CD4-positive, alpha-beta T cell treated with Interleukin-17A for 4 hours (primary cell): ENCODE measurements at places on chromosomes 2 and 18.
A peak's percentile ranks its signal among the peaks of the same experiment; 100 is the strongest.

- no peak for DNase-seq
Observed at GRCh38 chr2:172350839-172351479, 76.4 kb upstream of the ITGA6 start.

GRCh38 chr2:181725476-181725875 lies 45.2 kb upstream of the NEUROD1 start:
- DNase-seq = no peak

DNA sequence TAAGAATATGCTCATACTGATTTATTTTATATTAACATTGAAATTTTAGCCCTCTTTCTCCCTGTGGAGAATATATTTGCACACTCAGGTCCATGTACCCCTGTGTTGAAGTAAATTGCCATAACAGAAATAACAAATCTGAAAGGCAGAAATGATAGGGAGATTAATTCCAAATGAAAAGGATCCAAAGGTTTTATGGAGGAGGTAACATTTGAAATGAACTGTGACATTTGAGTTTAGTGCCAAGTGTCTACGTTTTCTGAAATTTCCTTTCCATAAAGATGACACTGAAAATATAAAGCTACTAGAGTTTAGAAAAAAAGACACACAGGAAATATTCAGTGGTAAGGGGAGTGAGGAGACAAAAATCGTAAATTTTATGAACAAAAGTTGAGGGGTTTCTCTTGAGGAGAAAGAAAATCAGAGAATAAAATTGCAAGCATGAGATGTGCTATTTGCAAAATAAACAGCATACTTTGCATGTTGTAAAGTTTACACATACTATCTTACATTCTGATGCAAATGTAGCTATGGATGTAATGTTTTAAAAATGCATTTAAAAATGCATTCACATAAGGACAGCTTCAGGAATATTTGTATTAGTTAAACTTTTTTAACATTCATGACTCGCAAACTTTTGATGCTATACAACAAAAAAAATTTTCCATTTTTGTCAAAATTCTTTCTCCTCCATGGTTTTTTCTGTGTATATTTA lies 69.5 kb downstream of the BAZ2B start:
- no peak for DNase-seq

GRCh38 chr2:106356291-106356690 lies 111.9 kb downstream of the RGPD3 start:
- no peak for DNase-seq

DNA sequence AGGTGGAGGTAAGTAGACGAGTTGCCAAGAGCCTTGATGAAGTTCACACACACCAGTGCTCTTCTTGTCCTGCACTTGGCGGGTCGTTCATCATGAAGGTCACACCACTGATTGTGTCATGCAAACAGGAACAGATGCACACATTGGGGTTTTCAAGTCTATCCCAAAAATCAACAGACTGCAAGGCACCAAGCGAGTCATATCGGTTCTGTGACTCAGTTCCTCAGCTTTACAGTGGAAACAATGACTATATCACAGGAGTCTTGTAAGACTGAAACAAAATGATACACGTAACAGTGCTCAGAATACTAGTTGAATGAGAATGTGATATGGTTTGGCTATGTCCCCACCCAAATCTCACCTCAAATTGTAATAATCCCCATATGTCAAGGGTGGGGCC lies 526.9 kb upstream of the ID2 start:
- no peak for DNase-seq

- DNase-seq = no peak
Observed at GRCh38 chr18:9495916-9496705, 20.8 kb downstream of the RALBP1 start.

- DNase-seq = no peak
Observed at GRCh38 chr2:6446938-6447608, 418.6 kb downstream of the CMPK2 start.

GRCh38 chr18:62523631-62524439 lies 1.0 kb downstream of the ZCCHC2 start:
- DNase-seq = peak; percentile 62

DNA sequence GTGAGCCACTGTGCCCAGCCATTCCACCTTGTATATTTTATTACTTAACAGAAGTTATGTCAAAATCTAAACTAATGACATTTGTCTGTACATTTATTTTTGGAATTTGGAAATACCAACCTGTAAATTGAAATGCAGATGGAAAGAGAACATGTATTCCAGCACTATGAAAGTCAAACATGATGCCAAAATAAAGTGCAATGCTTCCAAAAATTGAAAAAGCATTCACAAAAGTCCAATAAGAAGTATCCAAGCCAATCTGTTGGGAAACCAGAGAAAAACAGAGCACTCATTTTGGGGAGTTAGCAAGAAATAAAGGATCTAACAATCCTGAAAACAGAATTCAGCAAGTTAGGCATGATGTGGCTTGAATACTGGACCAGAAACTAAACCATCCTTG lies 30.3 kb upstream of the NARS1 start:
- no peak for DNase-seq

- no peak for DNase-seq
Observed at GRCh38 chr2:109719871-109720270, 74.2 kb upstream of the RGPD5 start.

- no peak for DNase-seq
Observed at GRCh38 chr18:9574473-9575115, 39.8 kb downstream of the PPP4R1 start.

GRCh38 chr2:3334392-3335345 lies 42.9 kb downstream of the EIPR1 start:
- no peak for DNase-seq

- DNase-seq = no peak
Observed at GRCh38 chr2:164831887-164832286, 9.7 kb downstream of the COBLL1 start.

DNA sequence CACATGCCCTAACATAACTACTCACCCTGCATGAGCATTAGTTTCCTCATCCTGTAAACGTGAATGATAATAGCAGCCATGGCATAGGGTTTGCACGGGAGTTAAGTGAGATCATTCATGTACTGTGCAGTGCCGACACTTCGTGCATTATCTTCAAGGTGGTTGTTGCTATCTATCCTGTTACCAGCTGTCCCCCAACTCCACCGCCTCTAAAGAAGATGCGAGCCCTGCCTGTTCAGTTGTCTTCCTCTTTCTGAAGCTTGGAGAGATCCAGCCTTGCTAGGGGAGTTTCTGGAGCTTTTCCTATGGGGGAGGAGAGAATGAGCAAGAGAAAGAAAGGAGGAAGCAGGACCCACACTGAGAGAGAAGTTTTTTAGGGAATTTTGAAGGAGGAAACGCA lies 34.4 kb downstream of the YPEL5 start:
- no peak for DNase-seq

DNA sequence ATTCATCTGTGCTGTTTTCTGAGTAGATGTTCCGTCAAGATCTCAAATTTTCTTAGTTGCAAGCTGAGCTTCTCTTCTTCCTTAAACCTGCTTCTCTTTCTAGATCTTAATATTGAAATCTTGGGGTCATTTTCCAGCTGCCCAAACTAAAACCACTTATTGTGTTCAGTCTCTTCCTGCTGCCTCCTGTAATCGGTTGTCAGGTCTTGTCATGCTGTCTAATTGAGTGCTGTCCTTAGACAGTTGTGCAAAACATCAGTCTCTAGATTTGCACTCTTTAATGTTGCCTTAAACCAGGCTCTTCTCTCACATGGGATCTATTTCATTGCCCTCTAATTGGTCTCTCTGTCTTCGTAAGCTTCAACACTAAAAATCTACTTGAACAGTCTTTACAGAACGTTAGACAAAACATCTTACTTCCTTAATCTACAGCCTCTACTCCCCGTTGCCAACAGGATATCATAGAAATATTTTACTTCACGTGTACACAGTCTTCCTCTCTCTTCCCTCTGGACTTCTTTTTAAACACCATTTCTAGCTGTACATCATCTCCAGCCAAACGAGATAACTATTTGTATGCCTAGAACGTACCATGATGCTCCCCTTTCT lies 34.9 kb downstream of the GPD2 start:
- DNase-seq = no peak

DNA sequence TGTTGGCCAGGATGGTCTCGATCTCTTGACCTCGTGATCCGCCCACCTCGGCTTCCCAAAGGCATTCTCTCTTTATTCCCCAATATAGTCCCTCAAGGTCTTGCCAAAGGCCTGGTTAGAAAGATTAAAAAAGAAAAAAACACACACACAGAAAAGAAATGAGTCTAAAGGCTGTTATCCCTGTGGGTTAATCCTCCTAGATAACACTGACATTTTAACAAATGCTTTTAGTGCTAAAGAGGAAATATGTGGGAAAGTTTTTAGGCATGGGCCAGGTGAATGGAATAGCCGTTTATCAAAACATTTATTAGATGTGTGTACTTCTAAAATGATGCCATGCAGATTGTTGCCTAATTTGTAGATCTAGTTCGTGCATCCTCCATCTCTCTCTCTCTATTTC lies 261.6 kb upstream of the FN1 start:
- DNase-seq = no peak

- no peak for DNase-seq
Observed at GRCh38 chr18:37563931-37564392, 1.6 kb downstream of the CELF4 start.

- no peak for DNase-seq
Observed at GRCh38 chr2:28436525-28437051, 43.9 kb downstream of the FOSL2 start.

GRCh38 chr2:43486603-43487002 lies 109.2 kb downstream of the THADA start:
- DNase-seq = no peak

GRCh38 chr2:204312105-204312504 lies 233.2 kb upstream of the PARD3B start:
- DNase-seq = no peak

GRCh38 chr2:40220177-40220925 lies 231.5 kb downstream of the SLC8A1 start:
- no peak for DNase-seq

GRCh38 chr18:37258131-37258530 lies 307.5 kb downstream of the CELF4 start:
- DNase-seq = no peak

DNA sequence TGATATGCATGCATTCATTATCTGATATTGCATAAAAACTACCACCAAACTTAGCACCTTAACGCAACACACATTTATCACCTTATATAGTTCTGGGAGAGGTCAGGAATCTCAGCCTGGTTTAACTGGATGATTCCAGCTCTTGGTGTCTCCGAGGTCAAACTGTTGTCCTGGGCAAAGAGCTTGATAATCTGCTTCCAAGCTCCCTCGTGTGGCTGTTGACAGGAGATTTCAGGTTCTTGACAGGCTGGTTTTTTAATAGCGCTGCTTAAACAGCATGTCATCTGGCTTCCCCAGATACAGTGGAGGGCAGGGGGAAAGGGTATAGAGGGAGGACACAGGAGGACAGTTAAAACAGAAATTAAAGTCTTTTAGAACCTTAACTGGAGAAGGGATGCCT lies 785.0 kb downstream of the CNTNAP5 start:
- DNase-seq = no peak

GRCh38 chr2:236939271-236939670 lies 146.4 kb upstream of the COPS8 start:
- no peak for DNase-seq

- DNase-seq = no peak
Observed at GRCh38 chr2:112342067-112342550, 66.7 kb downstream of the ZC3H6 start.

- DNase-seq = no peak
Observed at GRCh38 chr2:155223781-155224406, 525.4 kb downstream of the KCNJ3 start.

GRCh38 chr2:227717687-227718567 lies at the start of gene SLC19A3:
Gene SLC19A3, minus strand, starts transcription at chr2:227718028. Its CDS starts 15,710 bp downstream, at chr2:227702318.
- DNase-seq = peak; percentile 5

DNA sequence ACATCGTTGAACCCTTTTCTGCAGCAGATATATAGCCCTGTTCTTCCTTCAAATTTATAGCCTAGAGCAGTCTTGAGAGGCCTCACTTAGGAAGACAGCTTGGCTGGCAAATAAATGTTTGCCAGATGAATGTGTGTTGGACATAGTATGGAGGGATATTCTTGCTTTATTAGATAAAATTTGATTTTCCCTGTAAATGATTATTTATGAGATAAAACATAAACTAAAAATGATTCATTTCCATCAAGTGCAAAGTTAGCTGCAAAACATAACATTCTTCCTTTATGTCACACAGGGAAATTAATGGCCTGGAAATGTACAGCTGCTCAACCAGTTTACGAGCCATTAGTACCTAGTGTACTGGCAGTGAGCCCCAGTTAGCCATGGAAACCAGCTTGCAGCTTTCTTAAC lies 82.5 kb downstream of the LIMS1 start:
- no peak for DNase-seq

DNA sequence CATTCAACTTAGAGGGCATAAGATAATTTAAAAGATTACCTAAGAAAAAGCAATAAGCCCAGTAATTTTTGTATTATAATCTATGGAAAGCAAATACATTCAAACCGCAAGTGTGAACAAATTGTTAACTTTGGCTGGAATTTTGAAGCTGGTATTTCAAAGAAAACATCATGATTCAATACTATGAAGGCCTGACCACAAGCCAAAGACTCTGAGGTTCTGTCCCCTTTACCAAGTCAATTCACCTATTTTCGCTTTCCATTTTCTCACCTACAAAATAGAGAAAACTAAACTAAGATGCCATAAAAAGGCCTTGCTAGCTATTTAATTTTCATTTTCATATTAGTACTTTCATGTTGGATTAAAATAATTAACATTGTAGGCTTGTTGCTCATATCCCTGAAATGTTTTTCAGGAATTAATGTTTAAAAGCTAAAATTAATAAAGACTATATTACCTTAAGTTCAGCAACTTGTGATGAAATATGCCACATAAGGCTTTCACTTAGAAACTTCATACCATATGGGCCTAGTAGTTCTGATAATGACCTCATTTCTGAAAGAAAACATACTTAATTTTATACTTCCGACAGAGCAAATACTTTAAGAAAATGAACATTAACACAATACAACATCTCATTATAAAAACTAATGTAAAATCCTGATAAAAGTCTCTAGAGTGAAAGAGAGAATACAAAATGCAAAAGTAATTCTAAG lies 85.7 kb upstream of the FRZB start:
- no peak for DNase-seq

GRCh38 chr2:217625557-217626169 lies 377.1 kb downstream of the TNS1 start:
- DNase-seq = no peak

GRCh38 chr18:59085797-59086196 lies 53.9 kb upstream of the SEC11C start:
- no peak for DNase-seq
